ENCODE measurements at places on chromosomes 12 and 14. TPM values are rescaled to one million over a fixed set of nuclear protein-coding genes. Genes with fewer than 3 reads are reported as not detected.

Gene NRIP2
- not detected for total RNA-seq

DNA sequence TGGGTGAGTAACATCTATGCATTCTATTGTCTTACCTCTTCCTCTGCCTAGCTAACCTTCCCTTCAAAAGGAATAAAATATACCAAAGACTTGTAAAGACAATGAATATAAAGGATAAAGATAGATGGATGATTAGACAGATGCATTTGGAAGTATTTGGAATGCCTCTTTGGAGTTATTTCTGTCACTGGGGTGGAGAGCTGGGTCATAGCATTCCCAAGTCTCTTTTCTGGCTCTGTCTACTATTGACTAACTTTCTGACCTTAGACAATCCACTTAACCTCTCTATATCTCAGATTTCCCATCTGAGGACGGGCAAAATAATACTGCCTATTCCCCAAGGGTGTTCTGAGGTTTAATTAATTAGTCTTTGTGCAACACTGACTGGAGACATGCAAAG lies 517.4 kb downstream of the DIO2 start:
- DNase-seq: no peak

Gene PKP2
- 84.4 TPM for total RNA-seq

Gene TMEM119
- not detected for total RNA-seq

Gene RAB2B
- 12.6 TPM for total RNA-seq

- DNase-seq: no peak
Measured at GRCh38 chr12:118315821-118316220, 56.9 kb downstream of the TAOK3 start.

DNA sequence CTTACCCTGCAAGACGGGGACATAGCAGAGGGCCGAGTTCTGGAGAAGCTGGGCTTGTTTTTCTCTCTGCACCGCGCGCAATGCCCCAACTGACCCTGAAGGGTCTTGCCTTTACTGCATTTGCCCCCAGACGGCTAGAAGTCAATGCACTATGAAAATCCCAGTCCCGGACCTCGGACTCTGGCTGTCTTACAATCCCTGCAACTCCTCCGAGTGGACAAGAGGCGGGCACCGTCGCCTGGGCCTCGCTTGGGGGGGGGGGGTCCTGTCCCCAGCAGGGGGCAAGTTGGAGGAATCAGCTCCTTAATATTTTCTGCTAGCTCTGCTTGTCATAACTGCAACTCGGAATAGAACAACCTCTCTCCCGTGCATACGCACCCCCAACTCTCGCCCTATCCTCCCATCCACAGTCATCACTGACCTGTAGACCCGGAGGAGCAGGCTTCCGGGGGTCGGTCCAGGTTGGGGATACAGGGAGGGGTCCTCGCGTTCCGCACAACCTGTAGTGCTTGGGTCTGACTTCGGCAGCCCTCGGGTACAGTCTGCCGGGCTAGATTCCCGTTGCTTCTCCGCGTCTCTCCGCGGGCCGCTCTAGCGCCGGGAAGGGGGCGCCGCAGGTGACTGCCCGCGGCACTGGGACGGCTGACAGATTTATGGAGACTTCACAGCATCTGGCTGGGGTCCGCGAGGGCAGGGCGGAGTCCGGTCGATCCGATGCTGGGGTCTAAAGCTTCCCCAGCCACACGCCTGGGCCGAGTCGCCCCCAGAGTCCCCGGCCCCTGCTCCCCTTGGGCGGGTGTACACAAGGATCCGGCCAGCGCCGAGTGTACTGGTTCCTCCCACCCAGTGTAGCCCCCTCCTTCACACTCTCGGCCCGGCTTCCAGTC lies 3.3 kb upstream of the PAX9 start:
- DNase-seq: no peak

Gene CMTM5
- total RNA-seq: not detected

DNA sequence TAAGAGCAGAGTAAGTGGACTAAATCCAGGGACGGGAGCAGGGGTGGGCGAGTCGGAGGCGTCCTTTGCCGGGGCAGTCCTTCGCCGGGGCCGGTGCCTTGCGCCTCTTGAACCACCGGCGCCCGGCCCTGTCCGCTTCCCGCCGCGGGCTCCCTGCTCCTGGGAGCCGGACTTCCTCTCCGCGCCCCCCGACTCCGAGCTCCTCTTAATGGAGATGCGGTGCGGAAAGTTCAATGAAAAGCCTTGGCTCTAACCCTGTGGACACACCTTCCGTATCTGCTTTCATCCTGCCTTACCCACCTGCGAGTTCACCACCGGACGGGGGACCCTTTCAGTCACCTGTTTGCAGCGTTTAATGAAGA lies 412 bp downstream of the FGFR1OP2 start:
- DNase-seq: no peak

- no peak for DNase-seq
Measured at GRCh38 chr12:69167648-69168165, 71.7 kb upstream of the CPSF6 start.

Gene TMCC3
- total RNA-seq: 17.7 TPM

- no peak for DNase-seq
Measured at GRCh38 chr14:100332797-100333196, 9.7 kb downstream of the SLC25A47 start.

GRCh38 chr12:33614630-33615029 lies 175.0 kb upstream of the SYT10 start:
- DNase-seq: no peak

DNA sequence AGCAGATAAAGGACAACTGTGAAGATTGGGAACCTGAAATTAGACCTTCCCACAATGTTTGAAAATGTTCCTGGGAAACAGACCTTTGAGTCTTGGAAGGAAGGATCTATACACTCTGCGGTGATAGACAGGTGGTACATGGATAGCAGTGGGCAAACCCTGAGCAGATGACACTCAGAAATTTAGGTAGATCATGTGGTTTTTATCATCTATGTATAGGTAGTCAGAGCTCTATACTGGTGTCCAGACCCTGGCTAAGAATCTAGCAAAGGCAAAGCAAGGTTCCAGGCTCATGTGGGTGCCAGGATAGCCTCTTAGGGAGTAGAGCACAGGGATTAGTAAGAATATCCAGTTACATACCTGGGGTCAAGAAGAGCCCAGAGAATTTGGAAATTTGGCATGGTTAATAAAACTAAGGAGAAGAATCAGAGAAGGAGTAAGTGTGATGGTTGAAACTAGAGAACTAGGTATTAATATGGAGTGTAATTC lies 331.2 kb upstream of the FBXO33 start:
- no peak for DNase-seq

Gene AKAP6
- total RNA-seq: 2.5 TPM

GRCh38 chr12:85951823-85952222 lies 77.7 kb downstream of the NTS start:
- DNase-seq: peak; percentile 15

GRCh38 chr12:113655919-113656318 lies 184.2 kb upstream of the LHX5 start:
- no peak for DNase-seq

DNA sequence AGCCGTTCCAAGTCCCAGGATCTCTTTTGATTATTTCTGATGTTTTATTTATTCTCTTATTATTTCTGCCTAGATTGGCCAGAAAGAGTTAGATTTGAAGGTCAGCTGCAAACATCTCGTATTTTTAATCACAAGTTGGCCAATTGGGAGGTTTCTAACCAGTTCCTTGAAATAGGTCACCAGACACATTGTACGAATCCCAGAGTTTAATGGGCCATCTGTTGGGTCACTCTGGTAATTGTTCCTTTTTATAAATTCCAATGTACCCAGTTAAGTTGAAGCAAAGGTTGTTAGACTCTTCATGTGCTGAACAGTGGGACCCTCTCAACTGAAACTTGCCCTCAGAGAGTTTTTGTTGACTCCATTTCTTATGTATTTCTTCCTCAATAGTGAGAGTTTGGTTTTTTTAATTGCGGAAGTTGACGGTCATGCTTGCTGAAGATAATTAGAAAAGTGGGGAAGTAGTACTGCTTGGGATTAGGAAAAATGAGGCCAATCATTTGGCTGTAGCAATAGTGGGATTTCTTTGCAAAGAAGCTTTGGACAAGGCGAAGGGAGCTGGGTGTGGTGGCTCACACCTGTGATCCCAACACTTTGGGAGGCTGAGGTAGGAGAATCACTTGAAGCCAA lies 382.7 kb upstream of the RGS6 start:
- no peak for DNase-seq

Gene DCN
- total RNA-seq: 0.48 TPM

DNA sequence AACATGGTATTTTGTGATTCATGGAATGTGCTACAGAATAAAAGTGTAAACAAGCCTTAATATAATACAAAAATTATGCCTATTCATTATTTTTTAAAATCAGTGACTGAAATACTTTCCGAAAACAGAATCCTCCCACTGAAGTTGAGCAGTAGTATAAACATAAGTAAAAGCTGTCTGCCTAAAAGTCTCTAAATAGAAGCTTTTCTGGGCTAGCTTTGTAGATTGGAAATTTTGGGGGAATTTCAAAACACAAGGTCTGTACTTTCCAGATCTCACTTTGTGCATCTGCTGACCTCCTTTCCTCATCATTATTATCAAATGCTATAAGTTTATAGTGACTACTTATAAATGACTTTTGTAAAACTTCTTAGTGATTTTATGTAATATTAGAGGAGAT lies 80.4 kb upstream of the TRHDE start:
- no peak for DNase-seq

- DNase-seq: no peak
Measured at GRCh38 chr12:76871742-76872141, 7.1 kb downstream of the CSRP2 start.

DNA sequence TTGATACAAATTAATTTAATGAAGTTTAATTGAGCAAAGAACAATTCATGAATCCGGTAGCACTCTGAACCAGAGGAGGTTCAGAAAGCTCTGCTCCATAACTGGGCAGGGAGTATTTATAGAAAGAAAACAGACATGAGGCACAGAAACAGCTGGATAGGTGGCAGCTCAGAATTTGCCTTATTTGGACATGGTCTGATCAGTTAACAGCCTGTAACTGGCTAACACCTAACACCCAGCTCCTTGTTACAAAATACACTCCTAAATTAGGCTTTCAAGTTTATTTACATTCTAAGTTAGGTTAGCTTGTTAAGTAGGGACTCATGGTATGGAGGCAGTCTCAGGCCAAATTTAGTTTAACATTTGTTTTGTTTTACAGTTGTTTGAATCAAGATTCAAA lies 67.8 kb upstream of the TMCC3 start:
- DNase-seq: no peak

GRCh38 chr14:96574633-96575632 lies 72.8 kb downstream of the PAPOLA start:
- peak; percentile 64 for DNase-seq

DNA sequence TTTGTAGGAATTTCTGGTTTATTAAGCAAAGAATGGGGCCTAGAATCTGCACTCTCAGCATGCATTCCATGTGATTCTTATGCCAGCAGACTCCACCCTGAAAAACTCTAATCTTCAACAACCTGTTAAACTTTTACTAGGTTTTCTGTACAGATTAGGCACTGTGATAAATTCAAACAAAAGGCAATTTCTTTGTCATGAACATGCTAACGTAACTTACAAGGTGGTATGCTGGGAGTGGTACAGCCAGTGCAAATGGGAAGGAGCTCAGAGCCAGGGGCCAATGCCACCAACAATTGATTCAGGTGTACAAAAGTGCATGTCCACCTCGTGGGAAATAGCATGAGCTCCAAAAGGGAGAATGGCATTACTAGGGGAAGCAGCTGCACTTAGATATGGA lies 83.0 kb downstream of the PPFIBP1 start:
- no peak for DNase-seq

- DNase-seq: no peak
Measured at GRCh38 chr12:58883576-58884334, 36.5 kb downstream of the LRIG3 start.

- DNase-seq: no peak
Measured at GRCh38 chr14:61558271-61558670, 137.0 kb upstream of the HIF1A start.

DNA sequence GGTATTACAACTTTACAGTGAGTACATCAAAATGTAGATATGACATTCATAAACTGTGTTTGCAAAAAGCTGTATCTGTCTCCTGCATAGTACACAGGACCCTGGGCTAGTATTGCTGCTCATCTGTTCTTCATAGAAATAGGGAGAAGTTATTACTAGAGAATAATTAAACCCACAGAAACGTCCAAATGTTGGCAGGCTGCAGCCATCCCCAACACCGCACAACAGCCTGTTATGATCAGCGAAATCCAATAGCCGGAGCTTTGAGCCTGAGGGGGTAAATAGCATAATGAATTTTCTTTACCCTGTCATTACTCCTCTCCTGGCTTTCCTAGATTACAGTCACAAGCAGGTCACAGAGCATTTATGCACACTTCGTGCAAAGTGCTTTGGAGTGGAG lies 178.0 kb downstream of the DACT1 start:
- no peak for DNase-seq

DNA sequence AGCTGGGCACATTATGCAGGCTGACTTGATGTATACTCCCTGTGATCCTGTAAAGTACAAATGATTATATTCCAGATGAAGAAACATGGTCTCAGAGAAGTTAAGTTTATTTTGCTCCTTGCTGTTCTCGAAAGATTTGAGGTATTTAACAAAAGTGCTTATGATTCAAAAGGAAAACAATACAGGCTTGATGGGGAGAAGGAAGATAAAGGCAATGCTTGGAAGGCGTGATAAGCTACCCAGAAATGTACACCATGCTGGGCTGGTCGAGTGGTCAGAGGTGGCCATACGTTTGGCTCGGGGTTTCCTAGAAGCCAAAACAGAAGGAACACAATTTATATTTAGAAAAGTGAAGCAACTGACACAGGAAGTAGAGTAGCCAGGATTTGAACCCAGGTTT lies 201.0 kb downstream of the KTN1 start:
- no peak for DNase-seq

Gene HAL
- total RNA-seq: 0.42 TPM

DNA sequence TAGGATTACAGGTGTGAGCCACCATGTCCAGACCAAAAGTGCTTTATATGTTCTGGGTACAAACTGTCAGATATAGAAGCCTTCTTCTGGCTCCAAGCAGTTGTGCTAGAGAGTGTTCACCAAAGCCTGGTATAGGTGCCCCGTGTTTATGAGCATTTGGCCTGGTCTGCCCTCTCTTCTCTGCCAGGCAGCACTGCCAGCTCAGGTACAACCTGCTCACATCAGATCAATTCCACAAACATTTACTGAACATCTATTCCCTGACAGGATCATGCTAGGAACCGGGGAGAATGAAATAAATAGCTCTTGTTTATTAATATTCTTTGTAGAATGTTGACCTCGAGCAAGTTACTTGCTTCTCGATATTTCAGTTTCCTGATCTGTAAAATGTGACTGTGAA lies 20.0 kb upstream of the SOCS2 start:
- no peak for DNase-seq

GRCh38 chr12:110930348-110931314 lies 10.3 kb upstream of the MYL2 start:
- no peak for DNase-seq

Gene SELPLG
- total RNA-seq: 0.34 TPM

DNA sequence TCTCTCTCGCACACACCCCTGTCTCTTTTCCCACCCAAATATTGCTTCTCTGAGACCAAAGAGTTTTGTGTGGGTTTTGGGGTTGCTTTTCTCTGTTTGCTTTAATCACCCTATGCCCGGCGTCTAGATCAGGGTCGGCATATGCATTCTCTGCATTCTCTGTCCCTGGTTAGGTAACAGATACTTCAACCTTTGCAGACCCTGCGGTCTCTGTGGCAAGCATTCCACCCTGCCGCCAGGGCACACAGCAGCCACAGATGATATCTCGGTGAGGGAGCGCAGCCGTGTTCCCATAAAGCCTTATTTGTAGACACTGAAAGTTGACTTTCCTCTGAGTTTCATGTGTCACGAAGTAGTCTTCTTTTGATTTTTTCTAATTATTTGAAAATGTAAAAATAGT lies 110.4 kb upstream of the FZD10 start:
- no peak for DNase-seq

Data from foreskin keratinocyte (primary cell).